ENCODE measurements at places on chromosomes 3 and 15. TPM values are rescaled to one million over a fixed set of nuclear protein-coding genes. Genes with fewer than 3 reads are reported as not detected.

SNURF gene
- total RNA-seq = 18.2 TPM

MAGEL2 gene
- 2.0 TPM for total RNA-seq

TFRC gene
- total RNA-seq = 77.9 TPM

KLHL25 gene
- 26.3 TPM for total RNA-seq
